ENCODE measurements at places on chromosomes 3 and 15.

DNA sequence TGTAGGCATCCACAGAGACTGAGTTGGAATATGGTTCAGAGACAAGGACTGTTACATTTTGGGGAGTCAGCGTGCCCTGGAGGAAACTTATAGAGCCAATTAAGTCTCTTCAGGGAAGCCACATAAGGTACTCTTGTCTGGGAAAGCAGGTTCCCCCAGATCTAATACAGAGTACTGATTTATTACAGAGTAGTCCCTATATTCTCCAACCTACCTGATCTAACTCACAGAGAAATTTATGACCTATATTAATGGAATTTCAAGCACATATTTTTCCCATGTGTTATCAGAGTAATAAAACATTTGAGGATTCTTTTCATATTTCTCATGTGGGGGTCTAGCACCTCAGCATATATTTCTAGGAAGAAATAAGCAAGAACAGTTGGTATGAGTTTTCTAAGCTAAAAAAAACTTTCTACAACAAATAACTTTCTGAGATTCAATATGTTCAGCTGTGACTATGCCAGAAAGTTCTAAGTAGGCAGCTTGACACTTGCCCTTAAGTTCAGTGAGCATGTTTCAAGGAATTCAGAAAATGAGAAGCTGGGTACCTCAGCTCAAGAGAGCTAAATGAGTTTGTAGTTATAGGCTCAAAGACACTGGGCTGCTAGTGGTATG is 75.3 kb upstream of the COL8A1 start:
- no peak for DNase-seq

DNA sequence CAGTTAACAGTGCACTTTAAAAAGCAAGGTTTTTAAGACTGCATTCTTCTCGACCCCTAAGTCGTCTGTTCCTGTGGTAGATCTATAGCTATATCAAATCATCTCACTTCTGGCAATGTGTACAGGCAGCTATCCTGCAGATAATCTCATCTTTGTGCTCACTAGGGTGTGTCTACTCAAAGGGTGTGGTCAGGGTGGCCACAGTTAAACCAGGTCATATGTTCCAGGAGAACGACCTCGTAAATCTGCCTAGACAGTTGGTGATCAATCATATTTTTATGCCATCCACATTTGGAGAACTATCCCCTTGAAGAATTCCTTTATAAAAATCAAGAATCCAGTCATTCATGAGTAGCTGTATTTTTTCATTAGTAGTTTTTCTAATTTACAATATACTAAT is 3.0 kb downstream of the VEPH1 start:
- peak; percentile 67 for DNase-seq

GRCh38 chr15:35465783-35466182 is 80.2 kb downstream of the DPH6 start:
- no peak for DNase-seq

- no peak for DNase-seq
Observed at GRCh38 chr3:17074559-17074958, 189.8 kb downstream of the PLCL2 start.

DNA sequence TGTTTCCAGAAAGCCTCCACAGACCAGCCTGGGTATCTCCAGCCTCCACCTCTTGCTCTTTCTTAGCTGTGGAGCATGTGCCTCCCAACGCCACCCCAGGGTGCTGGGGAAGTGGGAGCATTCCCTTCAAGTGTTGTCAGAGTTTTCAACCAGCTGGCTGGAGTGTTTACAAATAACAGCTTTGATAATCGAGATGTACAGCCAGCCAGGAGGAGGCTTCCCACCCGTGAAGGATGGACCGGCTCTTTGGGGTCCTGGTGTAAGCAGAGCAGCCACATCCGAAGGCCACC is 8.5 kb upstream of the OXTR start:
- no peak for DNase-seq

GRCh38 chr3:160809453-160809852 is 53.4 kb downstream of the PPM1L start:
- DNase-seq: no peak

DNA sequence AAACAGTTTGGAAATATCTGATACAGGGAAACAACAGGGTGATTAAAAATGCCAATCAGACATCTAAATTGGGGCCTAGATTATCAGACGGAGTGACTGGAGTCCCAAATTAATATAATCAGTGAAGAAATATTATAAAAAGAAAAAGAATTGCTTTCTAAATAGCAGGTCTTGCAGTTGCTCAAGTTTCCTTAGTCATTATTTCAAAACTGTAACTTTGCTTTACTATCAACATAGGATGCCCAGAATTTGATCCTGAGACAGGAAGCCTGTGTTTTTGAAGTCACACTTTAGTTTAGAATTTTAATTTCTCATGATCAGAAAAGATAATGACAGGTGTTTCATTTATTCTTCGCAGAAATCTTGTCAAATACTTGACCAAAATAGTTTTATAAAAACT is 105.9 kb downstream of the IL1RAP start:
- DNase-seq: no peak

- DNase-seq: no peak
Observed at GRCh38 chr3:54698054-54698453, 229.8 kb downstream of the LRTM1 start.

- no peak for DNase-seq
Observed at GRCh38 chr15:63189941-63190768, 749 bp downstream of the RAB8B start.

- DNase-seq: no peak
Observed at GRCh38 chr15:91342097-91342496, 242.0 kb downstream of the SV2B start.

- no peak for DNase-seq
Observed at GRCh38 chr15:99404454-99404853, 153.2 kb downstream of the LRRC28 start.

GRCh38 chr3:11651900-11652299 is 8.2 kb upstream of the VGLL4 start:
- no peak for DNase-seq

DNA sequence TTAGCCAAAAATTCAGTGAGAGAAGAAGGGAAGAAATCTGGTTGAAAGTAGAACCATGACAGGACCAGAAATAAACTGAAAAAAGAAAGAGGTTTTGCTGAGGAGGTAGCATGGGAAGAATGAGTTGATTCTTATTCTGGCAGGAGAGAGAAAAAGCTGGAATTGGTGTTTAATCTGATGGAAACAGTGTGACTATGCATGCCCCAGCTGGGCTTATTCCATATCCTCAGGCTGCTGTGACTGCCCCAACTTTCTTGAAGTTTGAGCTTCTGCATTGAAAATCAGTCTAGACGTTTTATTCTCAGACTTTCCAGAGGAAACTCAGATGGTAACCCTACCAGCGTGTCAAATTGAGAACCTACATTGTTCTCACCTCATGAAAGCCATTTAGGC is 352.5 kb upstream of the DCBLD2 start:
- no peak for DNase-seq

DNA sequence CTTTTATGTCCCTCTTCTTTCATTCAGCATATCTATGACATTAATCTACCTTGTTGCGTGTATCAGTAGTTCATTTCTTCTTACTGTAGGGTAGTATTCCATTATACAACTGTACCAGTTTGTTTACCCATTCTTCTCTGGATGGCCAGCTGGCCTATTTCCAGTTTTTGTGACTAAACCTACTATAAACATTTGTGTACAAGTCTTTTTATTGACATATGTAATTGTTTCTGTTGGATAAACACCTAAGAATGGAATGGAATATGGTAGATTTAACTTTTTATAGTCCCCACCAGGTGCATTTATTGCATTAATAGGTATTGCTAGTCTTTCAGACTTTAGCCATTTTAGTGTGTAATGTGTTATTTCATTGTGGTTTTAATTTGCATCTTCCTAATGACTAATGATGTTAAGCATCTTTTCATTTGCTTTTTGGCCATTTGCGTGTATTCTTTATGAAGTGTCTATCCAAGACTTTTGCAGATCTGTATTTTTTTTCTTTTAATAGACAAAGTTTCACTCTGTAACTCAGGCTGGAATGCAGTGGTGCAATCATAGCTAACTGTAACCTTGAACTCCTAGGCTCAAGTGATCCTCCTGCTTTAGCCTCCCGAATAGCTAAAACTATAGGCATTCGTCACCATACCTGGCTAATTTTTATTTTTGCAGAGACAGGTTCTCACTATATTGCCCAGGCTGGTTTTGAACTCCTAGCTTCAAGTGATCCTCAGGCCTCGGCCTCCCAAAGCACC is 41.9 kb upstream of the XRN1 start:
- DNase-seq: peak; percentile 48

DNA sequence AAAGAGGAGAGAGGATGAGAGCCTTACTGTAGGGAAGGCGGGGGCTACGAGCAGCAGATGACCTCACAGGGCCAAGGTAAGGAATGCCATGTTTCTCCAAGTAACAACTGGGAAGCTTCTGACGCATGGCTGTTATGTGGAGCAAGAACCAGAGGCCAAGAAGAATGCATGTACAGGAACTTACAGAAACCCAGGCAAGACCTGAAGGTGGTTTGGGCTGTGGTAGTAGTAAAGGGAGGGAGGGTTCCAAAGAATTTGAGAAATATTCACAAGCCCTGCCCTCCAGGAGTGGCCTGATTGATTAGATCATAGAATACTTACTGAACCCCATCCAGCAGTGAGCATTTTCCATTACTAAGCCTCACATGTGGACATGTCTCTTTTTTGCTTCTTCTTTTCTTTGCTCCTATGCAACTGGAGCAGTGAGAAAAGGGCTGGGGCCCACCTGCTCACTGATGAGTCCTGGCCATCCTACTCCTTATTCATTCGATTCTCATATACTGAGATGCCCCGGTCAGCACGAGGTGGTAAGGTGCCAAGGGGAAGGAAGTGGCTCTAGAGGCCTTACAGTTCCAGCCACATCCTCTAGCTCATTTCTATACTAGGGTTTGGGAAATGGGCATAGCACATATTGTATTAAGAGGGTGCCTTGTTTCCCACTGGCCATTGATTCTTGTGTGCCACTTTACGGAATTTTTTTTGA is 8.3 kb upstream of the SLC12A8 start:
- DNase-seq: no peak

DNA sequence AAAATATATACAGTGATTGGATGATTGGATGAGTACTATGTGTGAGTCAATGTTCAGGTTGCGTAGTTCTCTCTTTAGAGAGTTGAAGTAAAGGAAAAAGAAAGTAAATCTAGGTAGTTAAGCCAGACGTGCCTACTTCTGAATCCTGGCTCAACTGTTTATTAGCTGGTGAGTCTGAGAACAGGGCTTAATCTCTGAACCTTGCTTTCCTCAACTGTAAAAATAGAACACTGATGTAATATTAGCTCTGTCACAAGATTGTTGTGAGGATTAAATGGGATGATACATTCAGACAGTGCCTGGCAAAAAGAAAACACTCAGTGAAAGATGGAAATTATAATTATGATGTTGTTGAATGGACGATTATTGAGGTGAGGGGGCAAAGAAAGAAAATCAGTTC is 413.4 kb downstream of the MAGI1 start:
- DNase-seq: no peak

DNA sequence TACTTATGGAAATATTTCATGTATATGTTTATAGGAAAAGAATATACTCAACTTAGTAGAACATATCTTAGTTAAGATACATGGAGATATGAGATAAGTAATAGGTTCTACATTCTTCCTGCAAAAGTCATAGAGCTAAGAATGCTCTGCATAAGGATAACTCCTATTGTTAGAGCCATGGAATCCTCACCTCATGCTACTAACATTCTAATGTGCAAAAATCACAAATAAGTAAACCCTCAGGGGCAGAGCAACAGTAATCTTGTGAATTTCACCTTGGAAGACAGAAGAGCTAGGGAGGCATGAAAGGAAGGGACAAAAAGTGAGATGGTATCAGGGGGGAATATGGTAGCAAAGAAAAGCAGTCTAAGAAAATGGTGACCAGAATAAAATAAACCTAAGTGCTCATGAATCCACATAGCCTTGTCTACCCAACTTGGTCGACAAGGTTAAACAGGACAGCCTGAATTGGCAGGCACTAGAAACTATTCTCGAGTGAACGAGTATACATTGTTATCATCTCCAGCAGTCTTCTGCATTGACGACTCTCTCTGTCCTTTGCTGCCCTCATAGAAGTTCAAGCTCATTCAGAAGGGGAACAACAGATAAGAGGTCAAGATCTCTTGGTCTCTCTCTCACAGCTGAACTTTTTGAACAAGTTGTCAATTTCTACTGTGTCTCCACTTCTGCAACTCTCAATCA is 52.8 kb downstream of the XRN1 start:
- DNase-seq: no peak

DNA sequence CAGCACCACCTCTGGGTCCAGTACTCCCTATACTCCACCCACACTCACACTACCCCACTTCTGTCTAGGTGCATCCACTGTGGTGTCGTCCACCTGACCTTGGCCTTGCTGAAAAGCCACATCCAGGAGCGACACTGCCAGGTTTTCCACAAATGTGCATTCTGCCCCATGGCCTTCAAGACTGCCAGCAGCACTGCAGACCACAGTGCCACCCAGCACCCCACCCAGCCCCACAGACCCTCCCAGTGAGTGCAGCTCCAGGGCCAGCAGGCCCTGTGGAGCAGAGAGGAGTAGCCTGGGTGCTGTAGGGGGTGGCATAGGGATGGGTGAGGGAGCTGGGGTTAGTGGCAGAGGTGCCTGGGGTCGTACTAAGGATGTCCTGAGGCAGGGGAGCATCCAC is 19.4 kb upstream of the ALPK3 start:
- no peak for DNase-seq

DNA sequence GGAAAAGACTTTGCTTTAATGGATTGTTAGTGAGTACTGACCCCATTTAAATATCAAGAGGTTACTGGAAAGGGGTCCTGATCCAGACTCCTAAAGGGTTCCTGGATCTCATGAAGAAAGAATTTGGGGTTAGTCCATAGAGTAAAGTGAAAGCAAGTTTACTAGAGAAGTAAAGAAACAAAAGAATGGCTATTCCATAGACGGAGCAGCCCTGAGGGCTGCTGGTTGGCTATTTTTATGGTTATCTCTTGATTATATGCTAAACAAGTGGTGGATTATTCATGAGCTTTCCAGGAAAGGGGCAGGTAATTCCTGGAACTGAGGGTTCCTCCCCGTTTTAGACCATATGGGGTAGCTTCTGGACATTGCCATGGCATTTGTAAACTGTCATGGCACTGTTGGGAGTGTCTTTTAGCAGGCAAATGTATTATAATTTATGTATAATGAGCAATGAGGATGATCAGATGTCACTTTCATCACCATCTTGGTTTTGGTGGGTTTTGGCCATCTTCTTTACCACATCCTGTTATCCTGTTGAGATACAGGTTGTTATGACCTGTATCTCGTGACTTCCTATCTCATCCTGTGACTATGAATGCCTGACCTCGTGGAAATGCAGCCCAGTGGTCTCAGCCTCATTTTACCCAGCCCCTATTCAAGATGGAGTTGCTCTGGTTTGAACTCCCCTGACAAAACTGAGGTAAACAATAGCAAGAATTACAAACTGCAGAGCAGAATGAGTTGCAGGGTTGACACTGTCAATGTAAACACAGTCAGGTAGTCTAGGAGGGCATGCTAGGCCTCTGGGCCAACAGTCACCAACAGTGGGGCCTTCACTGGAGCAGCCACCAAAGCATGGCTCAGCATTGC is 10.3 kb upstream of the GPR160 start:
- DNase-seq: no peak

- no peak for DNase-seq
Observed at GRCh38 chr15:63066272-63066671, 23.7 kb downstream of the TPM1 start.

GRCh38 chr15:62641825-62642224 is 400.7 kb upstream of the TPM1 start:
- DNase-seq: no peak
